ENCODE measurements at places on chromosomes 3 and 15.

GRCh38 chr3:40847551-40847992, 322.8 kb downstream of the ZNF621 start:
- DNase-seq = no peak

- DNase-seq = no peak
These were observed 2.2 kb upstream of the TRH start for GRCh38 chr3:129972301-129972700.

GRCh38 chr3:69433121-69433968, 47.5 kb upstream of the FRMD4B start:
- DNase-seq = no peak

DNA sequence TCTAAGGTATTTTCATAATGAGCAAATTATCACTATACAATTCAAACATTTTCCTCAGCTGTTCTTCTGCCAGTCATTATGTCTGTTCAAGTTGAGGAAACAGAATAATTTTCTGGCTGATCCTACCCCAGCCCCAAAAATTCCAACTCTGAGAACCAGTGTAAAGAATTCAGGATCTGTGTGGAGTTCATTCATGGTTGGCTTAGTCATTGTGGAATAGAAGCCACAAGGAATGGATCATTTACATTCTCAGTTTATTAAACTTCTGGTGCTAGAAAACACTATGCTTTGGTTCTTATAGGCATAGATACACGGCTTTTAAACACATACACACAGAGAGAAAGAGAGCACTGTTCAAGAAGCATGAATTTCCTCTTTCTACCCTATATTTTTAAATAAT, 134.6 kb downstream of the CMSS1 start:
- DNase-seq = no peak

DNA sequence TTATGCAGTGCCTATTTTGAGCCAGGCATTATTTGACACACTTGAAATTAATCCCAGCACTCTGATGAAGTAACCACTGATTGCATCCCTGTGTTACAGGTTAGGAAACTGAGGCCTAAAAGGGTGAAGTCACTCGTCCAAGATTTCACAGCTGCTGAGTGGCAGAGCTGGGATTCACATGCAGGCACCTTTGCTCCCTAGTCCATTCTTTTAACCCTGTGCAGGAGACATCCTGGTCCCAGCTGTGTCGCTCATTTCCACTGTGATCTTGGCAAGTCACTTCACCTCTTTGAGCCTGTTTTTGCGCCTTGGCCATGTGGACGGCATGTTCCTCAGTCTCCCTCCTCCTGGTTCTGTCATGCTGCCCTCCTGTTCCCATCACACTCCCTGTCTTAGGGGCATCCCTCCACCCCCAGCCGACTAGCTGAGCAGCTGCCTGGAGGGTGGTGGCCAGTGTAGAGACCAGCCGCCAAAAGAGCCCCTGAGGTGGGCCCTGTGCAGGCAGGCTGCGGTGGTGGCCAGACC, 70.6 kb downstream of the SMAD6 start:
- no peak for DNase-seq

DNA sequence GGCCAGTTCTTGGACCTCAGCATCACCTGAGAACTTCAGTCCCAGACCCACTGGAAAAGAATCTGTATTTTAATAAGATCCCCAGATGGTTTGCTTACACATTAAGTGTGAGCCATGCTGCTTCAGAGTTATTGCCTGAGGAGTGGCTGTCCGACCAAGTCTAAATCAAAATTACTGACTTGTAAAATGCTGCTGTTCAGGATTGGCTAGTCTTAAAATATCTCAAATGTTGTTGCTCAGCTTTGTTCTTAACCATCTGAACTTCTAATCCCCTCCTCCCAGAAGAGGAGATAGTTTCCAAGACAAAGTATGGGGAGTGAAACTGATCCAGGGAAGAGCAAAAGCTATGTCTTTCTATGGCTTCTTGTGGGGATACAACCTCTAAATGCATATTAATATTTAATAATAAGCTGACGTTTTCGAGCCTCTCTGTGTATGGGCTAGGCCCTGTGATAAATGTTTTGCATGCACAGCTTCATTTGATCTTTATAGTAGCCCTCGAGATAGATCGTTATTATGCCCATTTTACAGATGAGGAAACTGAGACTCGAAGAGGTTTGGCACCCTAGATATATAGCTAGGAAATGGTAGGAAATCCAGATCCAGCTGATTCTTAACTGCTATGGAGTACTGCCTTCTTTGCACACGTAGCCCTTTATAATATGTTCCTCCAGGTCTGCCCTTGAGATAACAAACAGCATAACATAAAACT, 52.2 kb downstream of the DNASE1L3 start:
- DNase-seq = no peak

DNA sequence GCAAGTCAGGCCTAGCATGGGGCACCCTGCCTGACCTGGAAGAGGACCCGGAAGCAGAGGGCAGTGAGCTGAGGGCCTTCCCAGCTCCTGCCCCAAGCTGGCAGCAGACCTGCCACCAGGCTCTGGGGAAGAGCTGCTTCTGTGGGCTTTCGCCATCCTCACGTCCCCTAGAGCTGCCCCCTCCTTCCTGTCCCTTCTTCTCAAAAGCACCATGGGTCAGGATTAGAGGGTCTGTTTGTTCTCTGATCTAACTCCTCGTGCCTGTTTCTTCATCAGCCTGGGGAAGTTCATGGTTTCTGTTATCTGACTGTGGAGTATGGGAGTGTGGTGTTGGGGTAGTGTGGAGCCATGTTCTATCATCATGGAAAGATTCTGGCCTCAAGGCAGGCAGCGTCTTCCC, 58.4 kb upstream of the POLG start:
- no peak for DNase-seq

DNA sequence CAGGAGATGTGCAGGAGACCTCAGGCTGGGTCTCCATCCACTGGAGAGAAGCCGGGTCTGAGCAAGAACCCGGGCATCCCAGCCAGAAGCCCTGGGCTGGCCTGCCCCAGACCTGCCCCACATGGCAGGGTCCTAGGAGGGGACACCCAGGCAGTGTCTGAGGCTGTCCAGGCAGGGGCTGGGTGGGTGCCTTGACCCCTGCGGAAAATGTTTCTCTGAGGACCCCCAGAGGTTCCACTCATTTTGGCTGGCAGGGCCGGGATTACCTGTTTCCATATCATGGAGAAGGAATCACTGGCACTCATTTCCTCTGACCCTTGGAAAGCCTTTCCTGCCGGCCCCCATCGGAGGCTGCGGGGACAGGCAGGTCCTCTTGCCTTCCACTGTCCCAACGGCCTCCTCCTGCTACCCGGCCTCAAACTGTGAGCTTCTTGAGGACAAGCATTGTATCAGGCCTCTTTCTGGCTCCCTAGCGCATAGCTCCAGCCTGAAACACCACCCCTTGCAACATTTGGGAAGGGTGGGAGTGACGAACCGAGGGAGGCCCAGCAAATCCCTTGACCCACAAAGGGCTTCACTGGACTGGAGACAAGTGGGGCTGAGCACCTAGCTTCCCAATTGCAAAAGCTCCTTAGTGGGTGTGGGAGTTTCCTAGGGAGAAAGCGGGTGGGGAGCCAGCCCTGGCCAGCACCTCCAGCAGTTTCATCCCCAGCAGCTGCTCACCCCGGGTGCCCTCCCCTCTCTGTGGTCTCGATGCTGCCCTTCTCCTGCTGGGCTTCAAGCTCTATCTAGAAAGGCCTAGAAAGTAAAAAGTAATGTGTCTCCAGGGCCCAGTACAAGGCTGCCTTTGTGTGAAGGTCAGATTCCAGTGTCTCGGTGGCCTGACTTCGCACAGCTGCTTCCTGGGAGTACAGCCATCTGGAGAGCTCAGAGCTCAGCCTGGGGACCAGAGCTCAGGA, 29.7 kb downstream of the ACSBG1 start:
- DNase-seq = no peak

Measured in activated CD4-positive, alpha-beta T cell treated with anti-CD3 and anti-CD28 coated beads, Interleukin-2, amount 50 U/mL, for 4 hours (primary cell).